Body of pancreas (tissue), 4 donors: ENCODE measurements at places on chromosomes 3 and 15. TPM values are rescaled to one million over a fixed set of nuclear protein-coding genes. Genes with fewer than 3 reads are reported as not detected.

DNA sequence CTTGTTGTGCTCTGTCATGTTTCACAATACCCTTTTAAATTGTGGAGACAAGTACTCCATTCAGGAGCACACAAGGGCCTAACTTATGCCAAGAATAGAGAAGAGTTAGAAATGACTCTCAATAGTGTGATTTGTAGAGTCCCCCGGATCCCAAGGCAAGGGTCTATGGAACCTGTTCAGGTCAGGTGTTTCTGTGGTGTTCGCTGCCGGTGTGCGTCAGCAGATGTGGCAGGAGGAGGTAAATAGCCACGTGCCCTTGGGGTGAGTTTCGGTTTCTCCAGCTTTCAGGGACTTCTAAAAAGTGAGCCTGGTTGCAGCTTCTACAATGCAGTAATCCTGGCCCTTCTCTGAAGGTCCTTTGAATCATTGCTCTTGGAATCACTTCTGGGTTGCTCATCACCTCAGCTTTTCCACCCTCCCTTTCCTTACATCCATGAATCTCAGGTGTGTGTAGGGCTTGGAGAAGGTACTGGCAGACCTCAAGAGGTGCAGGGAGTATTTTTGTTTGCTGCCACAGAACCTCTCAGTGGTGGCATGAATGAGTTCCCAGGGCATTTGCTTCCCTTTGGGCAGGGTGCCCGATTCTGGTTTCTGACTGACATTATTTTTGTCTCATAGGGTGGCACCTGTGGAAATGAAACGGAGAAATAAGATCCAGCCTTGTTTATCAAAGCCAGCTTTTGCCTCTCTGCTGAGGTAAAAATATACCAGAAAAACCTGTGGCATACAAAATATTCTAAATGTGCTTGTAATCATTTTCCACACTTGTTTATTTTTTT is 7.3 kb downstream of the ST3GAL6 start:
- peak; percentile 31 for DNase-seq

GRCh38 chr15:69515926-69516325 is 63.3 kb downstream of the RPLP1 start:
- DNase-seq = no peak

- DNase-seq = peak; percentile 27
These were observed 40.5 kb downstream of the DPPA2 start for GRCh38 chr3:109275702-109276293.

Gene BLM
- total RNA-seq = 0.26 TPM

- no peak for DNase-seq
These were observed 23.3 kb downstream of the SPRED1 start for GRCh38 chr15:38275959-38276358.

Gene CELSR3
- 0.66 TPM for total RNA-seq

Gene CCK
- total RNA-seq = not detected

Gene ABHD10
- 15.6 TPM for total RNA-seq

DNA sequence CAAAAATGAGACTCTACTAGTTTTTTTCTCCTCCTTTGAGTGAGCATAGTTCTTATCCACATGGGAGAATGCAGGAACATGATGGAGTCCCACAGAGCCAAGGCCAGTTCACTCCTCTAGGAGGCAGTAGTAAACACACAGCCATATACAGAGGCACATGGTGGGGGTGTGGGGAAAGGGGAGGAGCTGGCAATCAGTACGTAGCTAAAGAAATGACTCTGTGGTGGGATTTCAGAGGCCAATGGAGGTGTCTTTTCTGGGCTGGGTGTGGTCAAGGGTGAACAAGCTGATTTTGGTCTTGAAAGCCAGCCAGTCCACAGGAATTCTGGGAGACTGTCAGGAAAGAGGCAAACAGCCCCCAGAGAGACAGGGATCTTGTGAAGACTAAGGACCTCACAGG is 6.6 kb upstream of the RAB11A start:
- peak; percentile 52 for DNase-seq

Gene CPLX3
- not detected for total RNA-seq

Gene DBR1
- total RNA-seq = 11.7 TPM

DNA sequence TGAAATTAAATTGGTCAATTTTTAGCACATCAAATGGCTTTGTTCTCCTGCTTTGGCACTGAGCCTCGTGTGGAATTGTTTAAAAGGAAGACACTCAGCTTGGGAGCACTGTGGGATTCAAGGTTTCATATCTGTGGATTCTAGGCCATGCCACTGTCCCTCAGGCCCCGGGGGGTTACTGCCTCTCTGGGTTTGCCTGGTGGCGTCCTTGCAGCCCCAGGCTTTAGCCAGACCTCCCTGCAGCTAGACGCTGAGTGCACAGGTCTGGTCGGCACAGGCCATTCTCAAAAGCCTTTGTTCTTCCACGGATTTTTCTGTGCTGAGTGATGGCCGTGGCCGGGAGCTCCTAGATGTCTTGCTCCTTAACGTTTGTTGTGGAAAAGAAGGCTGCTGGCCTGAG is 76.2 kb downstream of the CACNA2D3 start:
- no peak for DNase-seq

Gene CSTA
- not detected for total RNA-seq

DNA sequence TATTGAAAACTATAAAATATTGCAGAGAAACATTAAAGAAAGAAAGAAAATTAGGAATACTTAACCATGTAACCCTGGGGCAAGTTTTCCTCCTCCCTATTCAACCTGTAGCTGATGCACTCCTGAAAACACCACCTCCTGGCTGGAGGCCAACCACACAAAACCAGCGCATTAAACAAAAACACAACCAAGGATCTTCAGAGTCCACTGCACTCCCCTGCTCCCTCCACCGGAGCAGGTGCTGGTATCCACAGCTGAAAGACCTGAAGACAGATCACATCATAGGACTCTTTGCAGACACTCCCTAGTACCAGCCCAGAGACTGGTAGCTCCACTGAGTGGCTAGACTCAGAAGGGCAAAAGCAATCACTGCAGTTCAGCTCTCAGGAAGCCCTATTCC is 13.6 kb upstream of the ADAMTS17 start:
- DNase-seq = no peak

Gene TLR9
- not detected for total RNA-seq
